ENCODE measurements at places on chromosomes 2 and 18.
A peak's percentile ranks its signal among the peaks of the same experiment; 100 is the strongest.

GRCh38 chr18:11183637-11184036, 34.3 kb upstream of the PIEZO2 start:
- DNase-seq: no peak

DNA sequence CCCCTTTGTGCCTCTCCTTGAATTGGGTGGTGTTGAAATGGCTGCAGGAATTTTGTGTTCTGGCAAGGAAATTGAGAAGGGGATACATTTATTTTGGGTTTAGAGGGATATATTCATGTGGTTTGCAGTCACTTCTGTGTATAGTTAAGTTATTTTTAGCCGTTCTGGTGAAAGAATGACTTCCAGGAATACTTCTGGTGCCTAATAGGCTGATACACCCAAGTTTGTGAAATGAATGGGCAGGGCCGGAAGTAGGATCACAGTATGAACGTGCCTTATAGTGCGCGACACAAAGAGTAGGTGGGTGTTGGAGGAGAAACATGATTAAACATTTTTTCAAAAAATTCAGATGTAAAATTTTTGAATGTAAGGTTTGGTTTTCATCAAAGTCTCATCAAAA, 168.6 kb upstream of the ATP5MC3 start:
- DNase-seq: no peak

DNA sequence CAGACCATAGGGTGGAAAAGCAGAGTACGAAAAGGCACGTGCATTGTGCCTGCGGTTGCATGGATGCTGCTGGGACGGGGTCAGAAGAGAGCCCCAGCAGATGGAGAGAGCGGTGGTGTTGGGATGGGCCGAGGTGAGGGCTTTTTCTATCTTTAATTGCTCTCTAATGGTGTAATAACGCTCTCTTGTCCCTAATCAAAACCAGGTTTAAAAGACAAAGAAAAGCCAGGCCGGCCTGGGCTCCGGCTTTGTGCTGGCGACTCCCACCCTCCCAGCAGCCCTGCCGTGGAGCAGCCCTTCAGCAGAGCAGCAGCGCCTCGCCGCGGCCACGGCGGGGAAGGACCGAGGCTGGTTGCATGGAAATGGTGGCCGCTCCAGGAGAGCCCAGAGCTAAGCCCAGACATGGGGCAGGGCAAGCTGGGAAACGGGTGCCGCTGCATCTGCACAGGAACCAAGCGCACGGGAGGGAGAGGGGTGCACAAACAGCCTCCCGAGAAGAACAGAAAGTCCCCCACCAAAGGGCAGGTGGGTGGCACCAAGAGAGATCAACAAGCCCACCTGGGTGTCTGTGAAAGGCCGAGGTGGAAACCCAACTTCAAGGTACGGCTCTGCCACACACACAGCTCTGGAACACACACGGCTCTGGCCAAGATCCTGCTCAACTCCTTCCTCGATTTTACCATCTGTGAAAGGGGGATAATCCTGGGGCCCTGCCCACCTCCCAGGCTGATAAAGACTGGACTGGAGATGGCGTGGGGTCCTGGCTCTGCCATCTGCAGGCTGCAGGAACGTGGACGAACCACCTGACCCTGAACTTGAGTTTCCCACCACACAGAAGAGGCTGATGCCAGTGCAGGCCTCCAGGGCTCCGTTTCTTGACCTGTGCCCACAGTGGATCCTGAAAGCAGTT, 15.0 kb downstream of the HS1BP3 start:
- no peak for DNase-seq

GRCh38 chr2:191325651-191326365, 80.6 kb downstream of the MYO1B start:
- DNase-seq: no peak

DNA sequence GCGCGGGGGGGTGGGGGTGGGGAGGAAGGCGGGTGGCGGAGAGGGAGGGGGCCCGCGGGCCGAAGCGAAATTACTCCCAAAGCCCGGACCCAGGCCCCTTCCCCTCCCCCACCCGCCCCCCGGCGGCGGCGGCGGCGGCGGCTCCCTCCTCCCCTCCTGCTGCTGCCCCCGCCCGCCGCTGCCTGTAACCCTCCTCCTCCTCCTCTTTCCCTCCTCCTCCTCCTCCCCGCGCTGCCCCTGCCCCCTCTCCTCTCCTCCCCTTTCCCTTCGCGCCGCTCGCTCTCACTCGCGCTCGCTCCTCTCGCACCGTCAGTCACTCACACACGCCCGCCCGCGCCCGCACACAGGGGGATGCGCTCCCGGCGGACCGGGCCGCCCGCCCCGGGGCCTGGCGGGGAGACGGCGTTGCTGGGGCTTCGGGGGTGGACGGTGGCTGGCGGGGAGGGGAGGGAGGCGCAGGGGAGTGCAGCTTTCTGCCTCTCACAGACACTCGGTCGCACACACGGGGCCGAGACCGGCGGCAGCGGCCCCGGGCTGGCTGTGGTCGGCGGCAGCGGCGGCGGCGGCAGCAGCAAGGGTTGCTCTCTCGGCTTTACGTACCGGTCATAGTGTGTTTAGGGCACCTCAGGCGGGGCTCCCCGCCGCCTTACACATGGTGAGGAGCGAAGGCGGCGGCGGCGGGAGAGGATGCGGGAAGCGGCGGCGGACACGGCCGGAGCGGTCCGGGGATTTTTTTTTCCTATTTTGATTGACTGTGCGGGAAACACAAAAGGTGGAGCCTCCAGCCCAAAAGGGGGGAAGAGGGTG, 405 bp downstream of the SP3 start:
- DNase-seq: peak; percentile 60

GRCh38 chr2:105910497-105911238, 166.0 kb downstream of the NCK2 start:
- no peak for DNase-seq

DNA sequence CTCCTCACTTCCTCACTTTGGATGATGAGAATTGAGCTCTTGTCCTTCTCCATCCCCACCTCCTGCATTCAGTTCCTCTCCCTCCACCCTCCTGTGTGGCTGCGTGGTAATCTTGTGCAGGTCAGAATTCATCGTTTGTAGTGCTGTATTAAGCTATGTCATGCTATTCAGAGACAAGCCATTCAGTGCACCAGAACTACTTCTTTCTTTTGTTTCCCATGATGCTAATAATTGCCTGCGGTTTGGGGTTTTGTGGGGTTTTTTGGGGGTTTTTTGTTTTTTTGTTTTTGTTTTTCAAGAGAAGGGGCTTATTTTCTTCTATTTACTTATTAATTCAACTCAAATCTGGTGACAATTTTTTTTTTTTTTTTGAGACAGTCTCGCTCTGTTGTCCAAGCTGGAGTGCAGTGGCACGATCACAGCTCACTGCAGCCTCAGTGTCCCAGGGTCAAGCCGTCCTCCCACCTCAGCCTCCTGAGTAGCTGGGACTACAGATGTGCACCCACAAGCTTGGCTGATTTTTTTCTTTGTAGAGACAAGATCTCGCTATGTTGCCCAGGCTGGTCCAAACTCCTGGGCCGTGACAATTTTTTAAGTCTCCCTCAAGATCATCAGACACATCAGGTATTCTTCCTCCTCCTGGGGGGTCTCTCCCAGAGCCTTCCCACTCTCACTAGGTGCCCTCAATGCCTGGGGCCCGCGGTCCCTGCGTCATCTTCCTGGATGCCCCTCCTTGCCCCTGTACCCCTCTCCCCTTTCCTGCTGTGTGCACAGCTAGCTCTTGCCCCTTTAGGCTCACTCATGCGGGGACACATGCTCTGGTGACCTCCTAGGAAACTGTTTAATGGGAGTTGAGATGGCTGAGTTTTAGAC, 37.8 kb downstream of the MAL start:
- no peak for DNase-seq

DNA sequence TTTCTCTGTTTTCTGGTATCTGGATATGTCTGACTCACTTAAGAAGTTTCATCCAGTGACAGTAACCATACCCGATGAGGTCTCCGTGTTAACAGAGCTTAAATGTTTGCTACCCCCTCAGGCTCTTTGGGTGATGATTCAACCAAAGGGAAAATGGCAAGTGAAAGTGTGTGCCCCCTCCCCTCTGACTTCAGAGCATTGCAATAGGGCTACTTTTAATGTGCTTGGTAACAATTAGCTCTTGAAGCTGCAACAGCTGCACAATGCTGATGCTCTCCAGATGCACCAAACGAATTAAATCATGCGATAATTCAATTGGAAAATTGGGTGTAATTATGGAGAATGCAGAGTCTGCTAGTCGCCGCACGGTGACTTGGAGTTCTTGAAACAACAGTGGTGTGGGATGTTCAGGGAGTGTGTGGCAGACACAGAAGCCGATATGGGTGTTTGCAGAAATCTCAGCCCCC, 270.7 kb downstream of the ALK start:
- DNase-seq: no peak

GRCh38 chr2:27096748-27097297, 10.3 kb downstream of the KHK start:
- no peak for DNase-seq

DNA sequence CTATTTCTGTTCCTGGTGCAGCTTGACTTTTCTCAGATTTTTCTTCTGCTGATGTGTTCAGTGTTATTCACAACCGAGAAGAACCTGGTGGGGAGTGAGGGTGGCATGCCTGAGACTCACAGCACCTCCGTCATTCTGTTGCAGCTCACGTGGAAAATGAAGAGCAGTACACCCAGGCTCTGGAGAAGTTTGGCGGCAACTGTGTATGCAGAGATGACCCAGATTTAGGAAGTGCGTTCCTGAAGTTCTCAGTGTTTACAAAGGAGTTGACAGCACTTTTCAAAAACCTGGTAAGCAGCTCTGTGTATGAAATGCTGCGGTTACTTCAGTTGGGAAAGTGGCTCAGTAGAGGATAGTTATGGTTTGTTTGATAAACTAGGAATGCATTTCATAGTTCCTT, 90.5 kb downstream of the ASAP2 start:
- no peak for DNase-seq

GRCh38 chr2:171407030-171407675, 26.6 kb downstream of the METTL8 start:
- DNase-seq: no peak

DNA sequence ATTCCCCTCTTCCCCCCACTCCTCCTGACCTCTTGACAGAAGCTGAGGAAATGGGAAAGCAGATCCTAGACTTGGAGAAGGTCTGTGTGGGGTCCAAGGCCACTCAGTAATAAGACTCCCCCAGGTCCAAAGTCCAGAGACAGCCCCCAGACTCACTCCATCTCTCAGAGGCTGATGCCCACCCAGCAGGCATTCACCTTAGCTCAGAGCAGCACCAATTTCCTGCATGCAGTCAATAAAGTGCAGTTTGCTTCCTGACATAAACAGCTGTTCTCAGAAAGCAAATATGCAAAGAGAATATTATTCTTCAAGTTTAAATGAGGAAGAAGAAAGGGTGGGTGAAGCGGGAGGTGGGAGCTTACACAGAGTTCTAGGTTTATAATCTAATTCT, 84.1 kb upstream of the RTN4 start:
- no peak for DNase-seq

- no peak for DNase-seq
Observed at GRCh38 chr18:7032537-7032936, 85.1 kb downstream of the LAMA1 start.

- DNase-seq: no peak
Observed at GRCh38 chr2:100780203-100781008, 39.5 kb upstream of the NPAS2 start.

DNA sequence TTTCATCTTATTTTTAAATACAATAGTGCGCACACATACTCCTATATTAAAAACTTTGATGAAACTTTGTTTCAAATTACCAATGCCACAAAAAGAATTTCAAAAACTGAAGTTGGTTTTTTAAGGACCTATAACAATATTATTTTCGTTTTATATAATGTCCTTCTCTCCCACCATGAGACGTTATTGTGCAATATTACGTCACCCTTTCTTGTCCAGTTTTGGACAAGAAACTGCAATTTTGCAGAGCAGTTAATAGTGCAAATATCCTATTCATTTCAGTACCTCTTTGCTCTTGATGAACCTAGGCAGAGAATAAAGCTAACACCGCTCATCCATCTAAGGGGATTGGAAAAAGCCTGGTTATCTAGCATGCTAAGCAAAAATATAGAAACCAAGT, 9.7 kb upstream of the ZNF516 start:
- DNase-seq: no peak

DNA sequence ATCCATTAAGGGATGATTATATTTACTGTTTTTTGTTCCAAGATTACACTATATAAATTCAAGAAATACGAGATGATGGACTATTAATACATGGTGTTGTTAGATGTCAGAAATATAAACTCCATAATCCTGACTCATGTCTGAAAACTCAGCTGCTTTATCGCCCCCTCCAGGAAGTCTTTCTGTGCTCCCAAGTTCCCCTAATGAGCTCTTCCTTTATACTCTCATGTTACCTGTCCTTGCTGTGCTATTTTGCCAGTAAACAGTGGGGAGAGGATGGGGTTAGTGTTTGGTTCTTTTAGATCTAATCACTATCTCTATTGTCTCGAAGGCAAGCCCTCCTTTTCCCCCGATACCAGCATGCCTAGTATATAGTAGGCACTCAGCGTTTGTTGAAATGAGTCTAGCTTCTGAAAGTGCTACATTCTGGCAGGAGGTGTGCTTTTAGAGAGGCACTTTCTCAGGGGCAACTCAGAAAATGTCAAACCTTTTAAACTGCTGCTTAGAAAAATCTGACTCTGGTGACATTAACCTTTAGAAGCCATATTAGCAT, 21.4 kb upstream of the BARD1 start:
- no peak for DNase-seq

DNA sequence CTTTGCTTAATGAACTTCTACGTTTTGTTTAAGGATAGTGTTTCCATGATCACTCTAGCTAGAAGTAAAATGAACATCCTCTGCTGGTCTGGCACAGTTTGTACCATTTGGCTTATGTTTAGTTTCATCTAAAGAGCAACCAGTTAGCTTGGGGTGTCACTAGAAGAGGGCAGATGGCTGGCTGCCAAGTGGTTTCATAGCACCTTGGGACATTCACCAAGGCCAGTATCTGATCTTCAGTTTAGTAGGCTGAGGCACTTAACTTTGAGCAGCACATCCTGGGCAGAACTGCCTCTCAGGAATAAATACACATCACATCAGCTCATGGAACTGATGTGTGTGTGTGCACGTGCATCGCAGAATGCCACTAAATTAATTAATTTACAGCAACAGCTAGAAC, 68.4 kb downstream of the NXPH2 start:
- DNase-seq: no peak

DNA sequence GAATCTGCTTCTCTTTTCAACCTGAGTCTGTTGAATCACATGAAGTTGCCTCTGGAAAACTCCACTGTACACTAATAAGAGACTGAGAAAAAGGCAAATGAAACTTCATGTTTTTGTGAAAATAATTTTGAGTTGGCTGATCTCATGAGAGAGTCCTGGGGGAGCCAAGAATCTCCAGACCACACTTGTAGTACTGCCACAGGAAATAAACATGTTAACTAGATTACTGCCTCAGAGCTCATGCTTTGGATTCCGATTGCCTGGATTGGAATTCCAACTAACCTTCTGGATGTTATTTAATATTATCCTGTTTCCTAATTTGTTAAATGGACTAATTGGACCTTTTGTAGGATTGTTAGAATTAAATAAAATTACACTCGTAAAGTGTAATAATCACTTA, 25.2 kb downstream of the NUP35 start:
- no peak for DNase-seq

- DNase-seq: no peak
Observed at GRCh38 chr2:27965841-27966240, 75.3 kb downstream of the BABAM2 start.
